ENCODE measurements at places on chromosomes 1 and 21. TPM values are rescaled to one million over a fixed set of nuclear protein-coding genes. Genes with fewer than 3 reads are reported as not detected.

Gene SLFNL1
- not detected for total RNA-seq

Gene NTMT2
- not detected for total RNA-seq

Gene HRNR
- not detected for total RNA-seq

Gene TNNI3K
- total RNA-seq, result not detected

Gene FAM131C
- total RNA-seq, result 0.76 TPM

Gene CALML6
- total RNA-seq, result 0.27 TPM

Gene NFASC
- total RNA-seq, result 5.5 TPM

Gene FCRL5
- total RNA-seq, result not detected

Gene SLC2A5
- 0.50 TPM for total RNA-seq

Gene DAB1
- total RNA-seq, result 0.13 TPM

Gene S1PR1
- 6.1 TPM for total RNA-seq

Gene WNT2B
- total RNA-seq, result 2.4 TPM

Gene POFUT2
- total RNA-seq, result 78.4 TPM

Gene LCE1C
- total RNA-seq, result not detected

Gene PRMT2
- 109 TPM for total RNA-seq

Gene BSND
- not detected for total RNA-seq

Gene HES5
- total RNA-seq, result 0.22 TPM

Gene CORT
- total RNA-seq, result not detected

Gene PPIAL4G
- total RNA-seq, result not detected

- no peaks in the 10 kb centered on the region for H3K36me3 ChIP-seq
- H3K27ac ChIP-seq, result no peak overlapping the region
- H3K4me1 ChIP-seq, result no peaks in the 10 kb centered on the region
- no peak for DNase-seq
These were observed 94.3 kb downstream of the VAV3 start for GRCh38 chr1:107870696-107871095.

DNA sequence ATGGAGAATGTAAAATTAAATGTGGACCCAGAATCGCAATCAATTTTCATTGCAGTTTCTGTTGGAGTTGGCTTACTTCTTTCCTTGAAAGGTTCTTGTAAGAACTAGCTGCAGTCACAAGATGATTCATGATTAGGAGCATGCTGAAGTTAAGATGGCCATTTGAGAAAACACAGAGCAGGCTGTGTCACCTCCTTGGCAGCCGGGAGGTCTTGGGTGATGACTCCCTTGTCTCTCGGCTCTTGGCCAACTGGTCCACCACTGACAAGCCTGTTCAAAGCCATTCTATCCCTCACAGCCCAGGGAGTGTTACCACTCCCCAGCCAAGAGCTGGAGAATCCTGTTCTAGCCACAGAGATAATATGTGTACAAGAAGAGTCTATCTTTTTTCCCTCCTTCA, 40.6 kb downstream of the OPTC start:
- H3K36me3 ChIP-seq, result no peaks in the 10 kb centered on the region
- peak; percentile 98 for DNase-seq
- peak overlapping the region; percentile 95 for H3K27ac ChIP-seq
- H3K27me3 ChIP-seq, result peaks cover 1% of the 10 kb centered on the region

GRCh38 chr1:46530311-46530710, 21.1 kb downstream of the KNCN start:
- no peaks in the 10 kb centered on the region for H3K4me1 ChIP-seq
- DNase-seq, result no peak
- peaks cover 36% of the 10 kb centered on the region for H3K27me3 ChIP-seq
- H3K36me3 ChIP-seq, result no peaks in the 10 kb centered on the region
- H3K4me3 ChIP-seq, result no peak overlapping the region

DNA sequence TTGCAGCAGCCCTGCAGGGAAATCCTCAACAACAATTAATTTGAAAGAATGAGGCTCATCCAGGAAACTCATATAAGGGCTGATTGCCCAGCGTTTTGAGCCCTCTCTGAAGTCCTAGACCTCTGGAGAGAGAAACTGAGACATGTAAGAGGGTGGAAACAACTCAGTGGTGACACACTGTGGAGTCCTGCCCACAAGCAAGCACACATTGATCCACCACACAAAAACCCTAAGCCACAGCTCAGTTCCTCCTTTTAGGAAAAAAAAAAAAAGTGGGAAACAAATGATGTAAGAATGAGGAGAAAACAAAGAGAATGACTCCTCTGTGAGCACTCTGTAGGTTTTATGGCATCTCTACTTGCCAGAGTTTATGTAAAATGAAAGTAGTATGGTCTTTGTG, 22.9 kb upstream of the PLA2G5 start:
- H3K4me1 ChIP-seq, result no peaks in the 10 kb centered on the region
- no peak for DNase-seq
- H3K27me3 ChIP-seq, result 0 out of 2 replicates have a peak, but pooled peaks cover 1% of the 10 kb centered on the region
- H3K4me3 ChIP-seq, result no peak overlapping the region
- H3K36me3 ChIP-seq, result peaks cover 5% of the 10 kb centered on the region

- no peaks in the 10 kb centered on the region for H3K36me3 ChIP-seq
- H3K4me3 ChIP-seq, result no peak overlapping the region
- H3K4me1 ChIP-seq, result peaks cover 16% of the 10 kb centered on the region
- H3K27me3 ChIP-seq, result no peaks in the 10 kb centered on the region
- H3K27ac ChIP-seq, result no peak overlapping the region
These were observed 12.7 kb upstream of the EIF4G3 start for GRCh38 chr1:21189421-21189820.

DNA sequence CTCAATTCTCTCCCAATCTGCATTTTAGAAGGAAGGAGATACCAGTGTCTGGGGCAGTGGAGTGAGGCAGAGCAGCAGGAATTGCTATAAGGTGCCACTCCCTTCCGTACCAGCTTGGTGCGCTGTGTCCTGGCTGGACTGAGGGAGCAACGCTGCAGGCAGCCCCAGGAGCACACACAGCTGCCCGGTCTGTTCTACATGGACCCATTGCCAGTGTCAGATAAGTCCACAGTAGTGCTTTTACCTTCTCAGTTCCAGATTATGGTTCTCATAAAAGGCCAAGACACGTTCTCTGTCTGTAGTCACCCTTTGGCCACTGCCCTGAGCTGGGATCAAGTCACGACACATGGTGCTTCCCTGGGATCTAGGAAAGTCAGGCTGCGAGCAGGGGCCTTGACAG, 44.1 kb upstream of the BARHL2 start:
- H3K27ac ChIP-seq, result no peak overlapping the region
- no peaks in the 10 kb centered on the region for H3K4me1 ChIP-seq
- no peak overlapping the region for H3K4me3 ChIP-seq
- no peaks in the 10 kb centered on the region for H3K36me3 ChIP-seq
- peaks cover 5% of the 10 kb centered on the region for H3K27me3 ChIP-seq

- DNase-seq, result no peak
- H3K4me3 ChIP-seq, result 0 out of 2 replicates have a peak overlapping the region, but pooled peaks have one; percentile 32
- peak overlapping the region; percentile 26 for H3K27ac ChIP-seq
- H3K4me1 ChIP-seq, result peaks cover 79% of the 10 kb centered on the region
- H3K36me3 ChIP-seq, result peaks cover 16% of the 10 kb centered on the region
- H3K27me3 ChIP-seq, result no peaks in the 10 kb centered on the region
These were observed 5.1 kb downstream of the CAPZB start for GRCh38 chr1:19480282-19480681.

DNA sequence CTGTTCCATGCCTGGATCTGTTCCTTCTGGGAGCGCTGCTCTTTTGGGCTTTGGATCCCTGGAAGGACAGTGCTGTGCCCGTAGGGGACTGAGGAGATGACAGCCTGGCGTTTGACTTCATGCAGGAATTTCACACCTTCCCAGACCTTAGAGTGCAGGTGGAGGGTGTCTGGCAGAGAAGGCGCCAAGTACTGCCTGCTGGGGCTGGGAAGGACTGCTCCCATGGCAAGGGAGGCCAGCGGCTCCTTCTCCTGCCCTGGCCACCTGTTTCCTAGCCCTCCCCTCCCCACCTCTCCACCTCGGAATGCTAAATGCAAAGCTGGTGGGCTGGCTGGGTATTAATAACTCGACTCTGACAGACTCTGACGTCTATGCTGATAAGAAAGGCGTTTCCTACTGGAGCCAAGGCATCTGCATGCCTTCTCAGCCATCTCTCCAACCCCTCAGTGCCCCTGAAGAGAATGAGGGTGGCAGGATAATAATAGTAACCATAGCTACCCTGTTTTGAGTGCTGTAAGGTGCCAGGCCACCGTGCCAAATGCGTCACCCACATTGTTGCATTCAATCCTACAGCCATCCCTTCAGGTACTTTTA, 17.5 kb upstream of the PDIK1L start:
- H3K36me3 ChIP-seq, result 0 out of 2 replicates have a peak, but pooled peaks cover 4% of the 10 kb centered on the region
- peaks cover 47% of the 10 kb centered on the region for H3K27me3 ChIP-seq
- H3K27ac ChIP-seq, result no peak overlapping the region
- no peak overlapping the region for H3K4me3 ChIP-seq

DNA sequence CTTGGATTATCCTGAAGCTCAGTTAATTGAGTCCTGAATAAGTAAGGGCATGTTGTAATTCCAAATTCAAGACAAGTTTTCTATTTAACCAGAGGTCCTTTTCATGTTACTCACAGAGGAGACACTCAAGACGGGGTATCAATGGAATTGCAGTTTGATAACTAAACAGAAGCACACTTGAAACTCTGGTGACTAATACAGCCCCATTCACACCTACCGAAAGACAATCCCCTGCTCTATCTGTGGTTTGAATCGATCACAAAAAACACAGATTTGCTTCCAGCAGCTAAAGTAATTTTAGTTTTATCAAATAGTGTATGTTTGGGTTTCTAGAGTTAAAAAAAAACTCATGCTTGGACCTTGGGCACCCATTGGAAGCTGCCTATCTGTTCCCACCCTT, 60.4 kb downstream of the TEX35 start:
- no peaks in the 10 kb centered on the region for H3K27me3 ChIP-seq
- no peak overlapping the region for H3K4me3 ChIP-seq
- H3K36me3 ChIP-seq, result no peaks in the 10 kb centered on the region
- no peak overlapping the region for H3K27ac ChIP-seq
- DNase-seq, result no peak
- peaks cover 15% of the 10 kb centered on the region for H3K4me1 ChIP-seq

- H3K4me1 ChIP-seq, result peaks cover 7% of the 10 kb centered on the region
- H3K27me3 ChIP-seq, result peaks cover 43% of the 10 kb centered on the region
- H3K27ac ChIP-seq, result no peak overlapping the region
- peak overlapping the region; percentile 83 for H3K4me3 ChIP-seq
These were observed 21.7 kb downstream of the BTG2 start for GRCh38 chr1:203326830-203327683.

- H3K4me1 ChIP-seq, result no peaks in the 10 kb centered on the region
- no peaks in the 10 kb centered on the region for H3K36me3 ChIP-seq
- H3K27ac ChIP-seq, result no peak overlapping the region
- H3K27me3 ChIP-seq, result peaks cover 48% of the 10 kb centered on the region
These were observed 62.0 kb upstream of the GALNT2 start for GRCh38 chr1:230005040-230005439.

DNA sequence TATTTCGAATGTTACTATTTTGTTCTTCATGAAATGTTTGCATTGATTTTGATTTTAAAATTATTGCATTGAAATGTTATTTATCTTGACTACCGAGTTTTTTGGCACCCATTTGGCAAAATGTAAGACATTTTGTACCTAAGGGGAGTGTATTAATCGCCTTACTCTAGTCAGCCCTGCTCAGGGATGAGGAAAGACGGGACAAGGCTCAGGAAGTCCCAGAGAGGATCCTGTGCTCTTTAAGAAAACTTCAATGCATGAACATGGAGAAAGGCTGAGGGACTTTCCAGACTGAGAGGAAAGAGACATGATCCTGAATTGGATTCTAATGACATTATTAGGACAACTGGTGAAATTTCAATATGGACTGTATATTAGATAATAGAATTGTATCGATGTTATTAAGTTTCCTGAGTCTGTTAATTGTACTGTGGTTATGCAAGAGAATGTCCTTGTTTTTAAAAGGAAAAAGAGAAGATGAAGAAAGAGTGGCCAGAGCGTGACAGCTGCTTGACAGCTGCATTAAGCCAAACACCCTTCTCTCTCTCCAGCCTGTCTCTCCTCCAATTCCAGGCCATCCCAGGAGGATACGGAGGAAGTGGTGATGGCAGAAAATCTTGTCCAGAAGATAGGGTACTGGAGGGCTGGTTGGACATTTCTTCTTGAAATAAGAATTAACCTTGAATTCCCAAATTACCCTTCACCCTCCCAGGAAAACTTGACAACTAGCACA, 66.0 kb downstream of the PLEKHA6 start:
- H3K36me3 ChIP-seq, result no peaks in the 10 kb centered on the region
- peaks cover 56% of the 10 kb centered on the region for H3K4me1 ChIP-seq
- peak overlapping the region; percentile 60 for H3K4me3 ChIP-seq
- H3K27me3 ChIP-seq, result no peaks in the 10 kb centered on the region
- no peak for DNase-seq
- peak overlapping the region; percentile 41 for H3K27ac ChIP-seq

DNA sequence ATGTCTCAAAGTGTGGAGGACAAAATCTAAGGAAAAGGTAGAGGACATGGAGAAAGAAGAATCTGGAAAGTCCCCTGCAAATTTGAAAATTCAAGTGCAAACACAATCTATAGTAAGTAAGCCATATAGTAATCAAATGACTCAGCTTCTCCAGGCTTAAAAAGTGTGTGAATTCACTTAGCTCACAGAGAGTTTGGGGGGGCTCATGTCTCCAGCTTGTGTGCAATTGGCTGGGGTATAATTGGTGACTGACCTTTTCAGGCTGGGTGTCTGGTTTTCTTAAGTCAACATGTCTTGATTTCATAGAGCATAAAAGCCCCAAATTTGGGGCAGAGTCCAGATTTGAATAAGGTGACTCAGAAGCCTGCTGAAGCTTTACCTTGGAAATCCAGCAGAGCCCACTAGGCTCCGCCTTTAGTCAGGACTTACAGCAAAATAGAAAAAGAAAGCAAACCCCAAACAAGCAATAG, 8.6 kb downstream of the CLDN14 start:
- peak; percentile 9 for DNase-seq
- peaks cover 17% of the 10 kb centered on the region for H3K4me1 ChIP-seq
- no peak overlapping the region for H3K4me3 ChIP-seq
- H3K27me3 ChIP-seq, result peaks cover 2% of the 10 kb centered on the region

GRCh38 chr1:234119431-234119830, 215.0 kb downstream of the SLC35F3 start:
- H3K36me3 ChIP-seq, result no peaks in the 10 kb centered on the region
- no peak overlapping the region for H3K27ac ChIP-seq
- peaks cover 15% of the 10 kb centered on the region for H3K4me1 ChIP-seq
- DNase-seq, result no peak

- no peak for DNase-seq
- no peak overlapping the region for H3K4me3 ChIP-seq
- H3K4me1 ChIP-seq, result peaks cover 8% of the 10 kb centered on the region
- peaks cover 16% of the 10 kb centered on the region for H3K36me3 ChIP-seq
- peaks cover 1% of the 10 kb centered on the region for H3K27me3 ChIP-seq
- no peak overlapping the region for H3K27ac ChIP-seq
These were observed 30.2 kb downstream of the CHAF1B start for GRCh38 chr21:36415375-36415774.

- peaks cover 6% of the 10 kb centered on the region for H3K36me3 ChIP-seq
- H3K4me3 ChIP-seq, result no peak overlapping the region
- H3K4me1 ChIP-seq, result peaks cover 19% of the 10 kb centered on the region
- peaks cover 22% of the 10 kb centered on the region for H3K27me3 ChIP-seq
- no peak overlapping the region for H3K27ac ChIP-seq
These were observed 148.2 kb upstream of the COL6A1 start for GRCh38 chr21:45833414-45833813.

Data from HFFc6 (cell line).